ENCODE measurements at places on chromosomes 2 and 18.

DNA sequence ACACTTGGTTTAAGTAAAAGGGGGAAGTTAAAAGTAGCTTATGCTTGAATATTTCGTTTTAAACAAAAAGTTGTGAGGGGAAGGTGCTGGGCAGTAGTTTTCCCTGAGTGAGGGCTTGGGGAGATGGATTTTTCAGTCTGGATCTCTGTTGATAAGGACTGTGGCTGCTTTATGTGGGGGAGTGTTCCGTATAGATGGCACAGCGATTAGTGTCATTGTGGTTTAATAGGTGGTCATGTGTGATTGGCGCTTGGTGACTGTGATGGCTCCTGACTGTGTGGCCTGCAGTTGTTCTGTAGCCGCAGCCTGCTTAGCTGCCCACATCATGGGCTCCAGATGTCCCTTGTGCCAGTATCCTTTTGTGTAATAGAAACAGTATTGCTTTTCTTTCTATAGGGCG, 156.2 kb downstream of the WDSUB1 start:
- DNase-seq = no peak

GRCh38 chr2:68487773-68488355, 20.5 kb downstream of the APLF start:
- DNase-seq = peak; percentile 3

GRCh38 chr2:43075054-43075593, 151.3 kb downstream of the ZFP36L2 start:
- DNase-seq = no peak

GRCh38 chr2:102237176-102237575, 50.4 kb downstream of the IL1RL2 start:
- DNase-seq = no peak

GRCh38 chr18:34494359-34494696, 215.8 kb upstream of the DTNA start:
- no peak for DNase-seq

DNA sequence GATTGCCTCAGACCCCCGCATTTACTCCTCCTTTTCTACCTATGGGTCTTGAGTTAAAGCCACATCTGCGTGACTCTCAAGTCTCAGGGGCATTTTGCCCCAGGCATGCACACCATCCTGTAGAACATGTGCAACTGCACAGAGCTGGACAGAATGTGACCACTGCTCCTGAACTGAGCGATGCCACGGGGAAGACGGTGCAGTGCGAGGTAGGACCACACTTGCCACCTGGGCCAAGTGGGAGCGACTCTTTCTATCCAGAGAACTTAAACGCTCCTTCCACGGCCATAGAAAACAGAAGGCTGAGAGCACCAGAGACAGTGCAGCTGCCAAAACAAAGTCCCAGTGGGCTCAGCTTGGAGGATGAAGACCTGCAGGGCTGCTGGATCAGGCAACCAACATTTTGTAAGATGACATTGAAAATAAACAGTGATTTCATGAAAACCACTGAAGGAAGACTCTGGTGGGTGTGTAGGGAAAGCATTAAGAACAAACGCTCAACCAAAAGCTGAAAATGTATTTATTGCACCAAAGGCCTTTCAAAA, 149.0 kb upstream of the HDAC4 start:
- no peak for DNase-seq

DNA sequence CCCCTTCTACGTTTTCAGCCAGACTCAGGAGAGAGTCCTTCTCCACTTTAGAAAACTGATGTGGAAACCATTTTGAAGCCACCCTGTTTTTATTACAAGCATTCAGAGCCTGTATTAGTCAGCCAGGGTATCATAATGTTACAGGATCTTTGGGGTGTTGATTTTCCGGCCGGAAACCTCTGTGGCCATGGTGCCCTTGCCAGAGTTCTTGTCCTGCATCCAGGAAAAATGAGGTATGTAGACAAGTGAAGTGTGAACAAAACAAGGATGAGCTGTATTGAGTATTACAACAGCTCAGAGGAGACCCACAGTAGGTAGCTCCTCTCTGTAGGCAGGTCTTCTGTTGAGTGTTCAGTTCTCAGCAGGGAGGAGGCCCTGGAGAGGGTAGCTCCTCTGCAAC, 241.0 kb upstream of the COPS8 start:
- no peak for DNase-seq

DNA sequence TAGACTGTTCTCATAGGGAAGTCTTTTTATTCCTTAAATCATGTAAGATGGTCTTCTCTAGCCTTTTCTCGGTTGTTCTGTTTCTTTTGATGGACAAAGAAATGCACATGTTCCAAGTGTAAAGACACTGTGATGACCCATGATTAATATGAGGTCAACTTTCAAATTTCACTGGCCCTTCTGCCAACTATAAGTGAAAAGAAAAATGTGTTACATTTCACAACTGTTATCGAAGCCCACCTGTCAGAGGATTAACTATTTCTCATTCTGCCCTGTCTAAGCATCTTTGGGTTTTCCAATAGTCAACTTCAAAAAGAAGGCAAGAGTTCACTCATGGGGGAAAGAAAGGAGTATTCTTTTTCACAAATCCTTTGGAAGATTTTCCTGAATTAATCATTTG, 3.3 kb downstream of the RDH14 start:
- DNase-seq = no peak

- no peak for DNase-seq
These were observed 13.1 kb downstream of the PKDCC start for GRCh38 chr2:42060718-42061619.

GRCh38 chr2:61426267-61426897, 44.5 kb downstream of the USP34 start:
- no peak for DNase-seq

- peak; percentile 9 for DNase-seq
These were observed 94.0 kb downstream of the CDK15 start for GRCh38 chr2:201900362-201900761.

GRCh38 chr2:154375579-154375931, 322.9 kb upstream of the KCNJ3 start:
- peak; percentile 62 for DNase-seq

DNA sequence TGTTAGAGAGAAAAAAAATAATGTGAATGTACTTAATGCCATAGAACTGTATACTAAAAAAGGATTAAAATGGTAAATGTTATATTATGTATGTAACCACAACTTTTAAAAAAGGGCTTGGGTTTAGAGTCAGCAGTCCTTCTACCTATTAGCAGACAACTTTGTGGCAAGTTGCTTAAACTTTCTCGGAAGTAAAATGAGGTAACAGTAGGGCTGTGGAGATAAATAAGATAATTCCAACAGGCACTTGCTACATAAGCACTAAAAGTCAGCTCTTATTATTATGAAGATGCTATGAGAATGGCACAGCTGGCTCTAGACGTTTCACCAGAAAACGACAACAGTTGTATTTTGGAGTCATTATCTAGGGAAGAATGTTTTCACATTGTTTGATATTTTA, 31.3 kb downstream of the AAK1 start:
- DNase-seq = no peak

DNA sequence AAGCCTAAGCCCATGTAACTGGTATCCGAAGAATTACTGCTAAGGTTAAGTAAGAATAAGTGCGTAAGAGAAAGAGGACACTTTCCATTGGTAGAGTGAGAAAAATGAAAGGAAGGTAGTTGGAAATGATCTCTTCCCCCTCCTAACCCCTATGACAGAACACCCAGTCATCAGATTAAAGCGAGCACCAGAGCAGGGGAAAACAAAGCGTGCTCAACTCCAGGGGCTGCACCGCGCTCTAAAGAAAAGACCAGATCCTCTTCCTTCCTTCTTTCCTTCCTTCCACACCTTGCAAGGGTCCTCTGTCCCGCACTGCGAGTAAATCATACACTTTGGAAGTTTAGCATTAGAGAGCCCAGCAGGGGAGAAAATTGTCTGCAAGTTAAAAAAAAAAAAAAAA, 971 bp upstream of the CDH7 start:
- DNase-seq = no peak

- DNase-seq = no peak
These were observed 21.5 kb downstream of the NFE2L2 start for GRCh38 chr2:177243073-177243472.

DNA sequence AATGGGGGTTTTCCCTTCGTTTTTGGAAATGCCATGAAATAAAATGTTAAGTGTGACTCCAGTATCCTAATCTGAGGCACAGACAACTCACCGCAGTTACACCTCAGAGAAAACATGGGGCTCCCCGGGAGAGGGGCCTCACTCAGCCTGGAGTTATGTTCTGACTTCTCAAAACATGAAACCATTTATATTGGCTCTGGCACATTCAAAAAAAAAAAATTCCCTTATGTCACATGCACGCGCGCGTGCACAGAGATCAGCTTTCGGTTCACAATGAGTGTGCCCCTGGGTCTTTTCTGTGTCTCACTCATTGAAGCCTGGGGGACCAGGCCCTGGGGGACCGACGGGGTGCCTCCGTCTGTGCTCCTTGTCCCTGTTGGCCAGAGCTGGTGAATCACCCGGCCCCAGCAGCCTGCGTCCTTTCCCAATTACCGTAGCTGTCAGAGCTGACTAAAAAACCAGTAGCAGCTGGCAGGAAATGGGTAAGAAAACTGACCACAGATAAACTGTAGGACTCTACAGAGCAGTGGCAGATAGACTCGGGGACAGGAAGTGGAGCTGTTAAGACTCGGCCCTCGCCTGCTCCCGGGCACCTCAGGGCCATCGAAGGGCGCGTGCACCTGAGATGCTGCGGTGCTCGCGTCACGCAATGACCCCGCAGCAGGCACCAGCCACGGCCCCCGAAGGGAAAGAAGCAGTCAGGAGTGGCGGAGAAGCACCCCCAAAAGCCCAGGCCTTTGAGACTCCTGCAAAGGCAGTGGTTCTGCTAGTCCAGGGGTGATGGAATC, 138.3 kb upstream of the ID2 start:
- DNase-seq = no peak

DNA sequence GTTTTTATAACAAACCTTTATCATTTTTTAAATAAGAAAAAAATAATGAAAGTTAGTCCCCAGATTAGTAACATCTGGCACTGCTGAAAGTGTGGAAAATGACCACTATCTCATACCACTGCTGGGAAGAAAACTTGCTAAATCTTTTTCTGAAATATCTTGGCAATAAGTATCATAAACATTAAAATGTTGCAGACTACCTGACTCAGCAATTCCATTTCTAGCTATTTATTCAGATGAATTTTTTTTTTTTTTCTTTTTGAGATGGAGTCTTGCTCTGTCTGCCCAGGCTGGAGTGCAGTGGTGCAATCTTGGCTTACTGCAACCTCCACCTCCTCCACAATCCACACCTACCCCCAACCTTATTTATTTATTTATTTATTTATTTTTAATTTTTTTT, 35.3 kb upstream of the SOS1 start:
- no peak for DNase-seq

DNA sequence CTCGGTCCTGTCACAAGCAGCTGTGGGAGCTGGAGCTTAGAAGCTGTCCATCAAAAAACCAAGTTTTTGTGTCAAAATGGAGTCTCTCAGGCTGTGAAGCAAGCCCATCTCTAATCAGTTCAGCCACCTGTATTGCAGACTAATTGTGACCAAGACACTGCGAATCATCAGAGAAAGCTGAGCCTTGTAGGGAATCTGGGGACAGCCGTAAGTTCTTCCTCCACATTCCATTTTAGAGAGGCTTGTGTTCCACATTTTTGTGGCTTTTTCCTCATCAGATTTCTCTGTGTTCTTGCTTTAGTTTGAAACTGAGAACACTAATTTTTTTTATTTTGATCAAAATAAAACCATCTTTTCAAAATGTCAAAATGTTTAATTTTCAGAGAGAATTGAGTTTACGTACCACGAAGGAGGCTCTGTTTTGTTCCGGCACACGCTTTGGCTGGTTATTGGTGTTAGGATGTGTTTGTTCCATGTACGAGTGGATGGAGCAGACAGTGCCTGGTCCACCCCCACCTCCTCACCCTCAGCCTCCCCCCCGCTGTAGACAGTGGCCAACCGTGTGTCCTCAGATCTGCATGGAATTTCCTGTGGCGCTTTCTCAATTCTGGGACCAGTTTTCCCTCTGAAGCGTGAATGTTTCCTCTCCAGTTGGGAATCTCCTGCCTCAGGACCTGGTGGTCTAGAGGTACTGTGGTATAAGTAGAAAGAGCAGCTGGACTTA, 140.8 kb downstream of the AGAP1 start:
- DNase-seq = no peak

DNA sequence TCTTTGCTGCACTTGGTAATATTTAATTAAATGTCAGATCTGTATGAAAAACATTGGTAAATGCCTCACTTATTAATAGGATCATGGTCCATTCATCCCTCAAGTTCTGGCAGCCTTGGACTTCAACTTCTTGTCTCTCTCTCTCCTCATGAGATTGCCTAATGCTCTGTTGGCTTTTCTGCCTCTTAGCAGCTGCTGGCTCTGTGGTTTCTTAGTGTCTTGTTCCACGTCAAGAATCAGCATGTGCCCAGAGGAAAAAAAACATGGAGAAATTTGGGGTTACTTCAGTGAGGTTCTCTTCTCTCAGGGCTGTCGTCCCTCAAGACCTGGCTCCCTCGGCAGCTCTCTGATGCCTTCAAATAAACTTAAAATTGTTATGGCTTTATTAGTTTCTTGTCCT, 75.4 kb downstream of the TAF4B start:
- no peak for DNase-seq

- no peak for DNase-seq
These were observed 104.5 kb downstream of the ATP9B start for GRCh38 chr18:79173742-79174141.

- DNase-seq = no peak
These were observed 1.1 kb downstream of the UGT1A1 start for GRCh38 chr2:233761040-233761769.

DNA sequence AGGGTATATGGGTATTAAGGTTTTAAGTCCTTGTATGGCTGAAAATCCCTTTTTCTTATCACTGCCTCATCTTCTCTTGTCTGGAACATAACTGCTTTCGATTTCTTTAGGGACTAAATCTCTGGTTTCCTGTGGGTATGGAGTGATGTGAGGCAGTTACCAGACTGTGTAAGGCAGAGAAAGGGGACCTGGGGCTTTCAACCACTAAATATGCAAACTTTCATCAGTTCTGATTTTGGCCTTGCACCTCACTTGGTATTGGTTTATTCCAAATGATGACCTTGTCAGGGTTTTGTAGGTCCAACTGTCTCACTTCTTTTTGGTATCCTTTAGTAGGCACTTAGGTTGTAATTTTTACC, 9.3 kb downstream of the MAP4K4 start:
- DNase-seq = no peak

DNA sequence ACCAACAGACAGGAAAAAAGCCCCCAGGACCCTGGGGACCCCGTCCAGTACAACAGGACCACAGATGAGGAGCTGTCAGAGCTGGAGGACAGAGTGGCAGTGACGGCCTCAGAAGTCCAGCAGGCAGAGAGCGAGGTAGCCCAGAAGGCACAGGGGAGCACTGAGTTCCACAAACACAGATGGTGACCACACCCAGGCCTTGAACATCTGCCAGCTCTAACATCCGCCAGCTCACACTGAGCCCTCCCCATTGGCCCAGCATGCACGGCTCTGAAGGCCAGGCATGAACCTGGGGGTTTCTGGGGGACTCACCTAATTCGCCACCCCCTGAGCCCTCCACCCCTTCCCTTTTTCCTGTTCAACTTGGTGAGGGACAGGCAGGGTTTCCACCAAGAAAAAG, 25.6 kb upstream of the PRLH start:
- no peak for DNase-seq

DNA sequence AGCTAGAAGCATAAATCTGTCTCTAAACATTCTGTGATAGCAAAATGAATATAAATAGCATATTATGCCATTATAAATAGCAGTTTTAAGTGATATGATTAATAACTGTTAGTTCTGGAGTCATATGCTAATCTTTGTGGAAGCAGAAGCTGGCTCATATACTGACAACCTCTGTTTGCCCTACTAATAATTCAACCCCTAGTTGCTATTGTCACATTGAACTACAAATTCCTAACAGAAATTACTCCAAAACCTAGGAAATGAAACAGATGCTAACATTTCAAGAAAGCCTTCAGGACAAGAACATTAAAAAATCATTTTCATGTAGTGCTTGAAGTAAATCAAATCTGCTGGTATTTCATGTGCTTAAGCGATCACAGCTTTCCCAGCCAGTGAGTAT, 28.2 kb downstream of the CALCRL start:
- no peak for DNase-seq
